ENCODE measurements at places on chromosomes 6 and 20.

- no peak for DNase-seq
Measured at GRCh38 chr6:123150076-123150475, 154.0 kb downstream of the CLVS2 start.

- DNase-seq, result no peak
Measured at GRCh38 chr20:41411391-41411847, 44.8 kb upstream of the EMILIN3 start.

- DNase-seq, result no peak
Measured at GRCh38 chr20:51529081-51529681, 13.3 kb downstream of the NFATC2 start.

DNA sequence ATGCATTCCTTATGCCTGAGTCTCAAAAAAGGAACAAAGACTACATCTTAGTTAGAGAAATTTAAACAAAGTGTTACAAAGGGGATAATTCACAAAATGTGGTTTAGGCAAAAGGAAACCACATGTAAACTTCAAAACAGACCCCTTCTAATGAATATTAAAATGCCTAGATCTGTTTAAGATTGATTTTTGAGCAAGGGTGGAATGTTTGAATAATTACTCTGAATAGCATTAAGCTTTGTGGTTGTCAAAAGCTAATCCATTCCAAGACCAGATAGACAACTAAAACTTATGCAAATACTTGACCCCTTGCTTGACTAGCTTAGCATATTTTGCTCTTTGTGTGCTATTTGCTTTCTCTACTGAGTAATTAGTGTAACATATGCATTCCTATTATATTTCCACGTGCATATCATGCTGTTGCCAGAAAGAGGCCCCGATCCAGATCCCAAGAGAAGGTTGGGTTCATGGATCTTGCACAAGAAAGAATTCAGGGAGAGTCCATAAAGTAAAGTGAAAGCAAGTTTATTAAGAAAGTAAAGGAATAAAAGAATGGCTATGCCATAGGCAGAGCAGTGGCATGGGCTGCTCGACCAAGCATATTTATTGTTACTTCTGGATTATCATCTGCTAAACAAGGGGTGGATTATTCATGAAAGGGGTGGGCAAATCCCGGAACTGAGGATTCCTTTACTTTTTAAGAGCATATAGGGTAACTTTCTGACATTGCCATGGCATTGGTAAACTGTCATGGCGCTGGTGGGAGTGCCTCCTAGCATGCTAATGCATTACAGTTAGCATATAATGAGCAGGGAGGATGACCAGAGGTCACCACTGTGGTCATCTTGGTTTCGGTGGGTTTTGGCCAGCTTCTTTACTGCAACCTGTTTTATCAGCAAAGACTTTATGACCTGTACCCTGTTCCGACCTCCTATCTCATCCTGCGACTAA lies 1193.4 kb upstream of the EYS start:
- no peak for DNase-seq

DNA sequence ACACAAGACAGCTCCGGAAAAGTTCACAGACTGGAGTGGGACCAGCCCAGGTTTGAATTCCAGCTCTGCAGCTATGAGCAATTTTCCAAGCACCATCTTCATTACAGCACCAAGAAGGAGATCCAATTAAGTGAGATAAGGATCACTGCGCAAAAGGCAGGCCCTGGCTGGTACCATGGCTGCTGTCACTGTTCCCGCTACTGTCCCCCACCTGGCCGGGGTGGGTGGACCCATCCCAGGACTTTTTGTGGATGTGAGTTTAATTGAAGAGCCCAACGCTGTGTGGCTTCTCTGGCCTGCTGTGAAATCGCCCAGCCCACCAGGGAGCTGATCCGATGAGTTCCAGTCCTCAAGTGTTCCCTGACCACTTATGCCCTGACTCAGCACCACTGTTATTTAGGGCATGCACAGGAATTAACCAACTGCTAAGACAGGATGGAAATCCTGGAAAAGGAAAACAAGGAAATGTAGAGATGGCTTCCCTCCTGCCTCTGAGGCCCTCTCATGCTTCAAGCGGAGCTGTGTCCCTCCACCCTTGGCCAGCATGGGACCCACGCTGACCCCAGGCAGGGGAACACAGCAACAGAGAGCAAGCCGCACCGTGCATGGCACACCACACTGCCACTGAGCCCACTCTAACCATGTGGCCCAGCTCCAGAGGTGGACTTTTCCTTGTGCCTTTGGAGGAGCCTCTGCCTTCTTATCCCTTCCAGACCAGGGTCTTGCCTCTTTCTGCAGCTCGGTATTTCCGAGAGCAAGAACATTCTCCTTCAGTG lies 150.0 kb upstream of the CST7 start:
- DNase-seq, result no peak
